ENCODE measurements at places on chromosomes 16 and 17.

GRCh38 chr16:80851831-80852230 lies 47.4 kb upstream of the CDYL2 start:
- DNase-seq = no peak

- DNase-seq = peak; percentile 24
Measured at GRCh38 chr17:46106966-46107644, 86.1 kb downstream of the KANSL1 start.

DNA sequence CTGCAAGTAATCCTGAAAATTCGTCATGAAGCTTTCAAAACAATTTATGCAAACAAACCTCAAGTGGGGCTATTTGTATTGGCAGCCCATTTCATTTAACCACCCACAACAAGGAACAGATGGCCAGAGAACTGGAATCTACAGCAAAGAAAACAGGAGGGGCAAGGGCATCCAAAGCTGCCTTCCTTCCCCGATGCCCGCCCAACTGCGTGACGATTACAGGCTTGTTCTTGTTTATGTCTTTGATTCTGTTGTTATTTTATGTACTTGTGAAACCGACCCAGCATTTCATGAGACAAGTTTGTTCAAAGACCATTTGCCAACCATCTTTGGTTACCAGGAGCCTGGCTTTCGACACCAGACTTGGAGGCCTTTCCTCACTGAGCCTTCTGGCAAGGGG lies 59.1 kb upstream of the IRX6 start:
- no peak for DNase-seq

- DNase-seq = no peak
Measured at GRCh38 chr17:77454242-77455095, 313.7 kb downstream of the SEC14L1 start.

DNA sequence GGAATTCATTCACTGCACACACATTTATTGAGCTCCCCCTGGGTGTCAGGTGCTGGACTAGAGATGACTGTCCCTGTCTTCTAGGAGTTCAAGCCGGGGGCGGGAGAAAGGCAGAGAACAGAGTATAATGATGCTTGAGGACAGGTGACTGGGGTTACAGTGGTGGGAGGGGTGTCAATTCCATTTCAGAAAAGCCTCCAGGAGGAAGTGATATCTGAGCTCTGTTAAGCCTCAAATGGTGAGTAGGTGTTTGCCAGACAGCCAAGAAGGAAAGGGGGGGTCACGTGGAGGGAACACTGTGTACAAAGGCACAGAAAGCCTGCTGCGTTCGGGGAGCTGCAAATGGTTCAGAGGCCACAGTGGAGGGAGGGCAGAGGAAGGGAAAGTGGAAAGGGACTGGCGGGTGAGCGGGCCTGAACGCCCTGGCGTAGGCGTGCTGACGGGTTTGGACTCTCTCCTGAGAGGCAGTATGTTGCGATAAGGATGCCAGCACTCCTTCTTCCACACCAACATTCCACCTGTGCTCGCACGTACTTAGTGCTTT lies 9.7 kb upstream of the NXPH3 start:
- peak; percentile 74 for DNase-seq

- no peak for DNase-seq
Measured at GRCh38 chr16:62712566-62712965, 676.3 kb upstream of the CDH8 start.

- DNase-seq = no peak
Measured at GRCh38 chr17:32161029-32161428, 18.7 kb downstream of the RHOT1 start.

GRCh38 chr17:57739402-57740234 lies 5.5 kb downstream of the CCDC182 start:
- DNase-seq = peak; percentile 21

DNA sequence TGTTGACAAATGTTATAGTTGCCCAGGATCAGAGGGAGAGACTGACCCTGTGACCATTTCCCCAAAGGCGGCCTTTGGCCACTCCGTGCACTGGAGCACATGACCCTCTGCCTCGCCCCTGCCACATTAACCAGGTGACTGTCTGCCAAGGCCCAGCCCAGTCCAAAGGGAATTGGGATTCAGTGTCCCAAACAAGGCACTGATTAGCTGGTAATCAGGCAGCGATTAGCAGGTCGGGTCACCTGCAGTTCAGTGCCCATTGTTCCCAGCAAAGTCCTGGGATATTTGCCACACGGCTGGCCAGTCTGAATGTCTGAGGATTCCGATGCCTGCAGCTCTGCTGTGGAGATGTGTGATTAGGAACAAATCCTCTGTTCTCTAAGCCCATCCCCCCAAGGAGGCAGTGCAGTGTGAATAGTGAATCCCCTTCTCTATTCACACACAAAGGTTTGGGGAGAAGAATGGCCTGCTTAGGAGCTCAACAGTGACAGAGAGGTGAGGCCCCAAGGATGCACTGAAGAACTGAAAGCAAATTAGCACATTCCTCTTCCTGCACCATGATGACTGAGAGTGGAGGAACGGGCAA lies 123.1 kb upstream of the MAF start:
- DNase-seq = no peak

DNA sequence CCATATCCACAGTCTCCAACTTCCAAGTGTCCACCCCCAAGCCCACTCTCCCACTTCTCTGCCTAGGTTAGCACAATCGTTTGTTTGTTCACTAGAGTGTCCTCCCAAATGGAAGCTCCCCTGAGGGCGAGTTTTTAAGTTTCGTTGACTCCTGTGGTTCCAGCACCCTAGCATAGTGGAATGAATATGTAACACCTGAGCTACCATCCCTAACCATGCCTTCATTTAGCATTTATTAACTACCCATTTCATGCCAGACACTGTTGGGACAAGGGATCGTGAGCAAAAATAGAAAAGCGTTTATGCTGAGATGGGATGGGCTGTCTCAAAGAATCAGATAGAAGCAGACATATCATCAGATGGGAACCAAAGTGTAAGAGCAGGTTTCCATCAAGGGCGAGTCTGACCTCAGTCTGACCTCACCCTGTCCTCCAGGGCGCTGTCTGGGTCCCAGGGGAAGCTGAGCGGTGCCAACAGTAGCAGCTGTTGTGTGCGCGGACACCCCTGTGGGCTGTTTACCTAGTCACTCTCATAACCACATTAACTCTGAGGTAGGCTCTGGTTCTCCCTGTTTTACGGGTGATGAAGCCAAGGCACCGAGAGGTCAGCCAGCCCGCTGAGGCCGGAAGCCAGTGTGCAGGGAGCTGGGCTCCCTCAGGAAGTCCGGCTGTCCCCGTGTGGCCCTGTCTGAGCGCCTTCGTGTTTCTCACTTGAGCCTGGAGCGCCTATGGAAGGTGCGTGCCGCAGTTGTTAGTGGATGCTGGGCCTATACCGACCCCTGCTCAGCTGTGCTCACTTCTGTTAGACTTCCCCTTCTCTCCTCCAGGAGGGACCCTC lies 6.2 kb downstream of the CNP start:
- DNase-seq = no peak

GRCh38 chr16:10806698-10807097 lies 11.9 kb downstream of the TVP23A start:
- DNase-seq = no peak

DNA sequence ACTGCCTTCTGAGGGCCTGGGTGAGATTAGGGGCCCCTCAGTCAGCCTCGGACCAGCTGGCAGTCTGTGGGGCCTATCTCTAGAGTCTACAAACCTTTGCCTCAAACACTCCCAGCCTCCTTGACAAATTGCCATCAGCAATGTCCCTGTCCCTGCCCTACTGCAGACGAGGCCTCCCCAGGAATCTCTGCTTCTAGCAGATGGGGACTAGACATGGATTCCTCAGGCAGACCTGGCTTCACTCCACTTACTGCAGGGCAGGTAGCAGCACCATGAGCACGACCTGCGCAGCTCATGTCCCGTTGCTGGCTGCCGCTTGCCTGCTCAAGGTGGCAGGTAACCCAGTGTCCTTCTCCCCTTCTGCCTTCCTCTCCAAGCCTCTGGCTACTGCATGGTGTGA lies 49.1 kb downstream of the PLD6 start:
- DNase-seq = no peak

DNA sequence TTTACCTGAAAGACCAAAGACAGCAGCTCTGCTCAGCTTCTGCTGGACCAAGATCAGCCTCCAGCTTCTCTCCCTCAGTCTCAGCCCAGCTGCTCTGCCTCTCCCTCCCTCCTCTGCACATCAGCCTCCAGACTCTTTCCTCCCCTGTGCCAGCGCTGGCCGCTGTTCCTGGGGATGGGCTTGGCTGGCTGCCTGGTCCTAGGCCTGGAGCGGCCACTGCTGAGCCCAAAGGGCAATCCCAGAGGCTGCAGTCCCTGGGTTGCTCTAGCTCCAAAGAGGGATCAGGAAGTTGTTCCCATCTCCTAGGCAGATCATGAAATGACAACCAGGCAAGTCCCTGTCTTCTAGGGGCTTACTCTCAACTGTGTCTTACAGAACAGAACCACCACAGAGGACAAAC lies 31.3 kb downstream of the DCUN1D3 start:
- peak; percentile 9 for DNase-seq
